ENCODE measurements at places on chromosomes 3 and 15.

GRCh38 chr3:183529185-183529584 is 26.3 kb downstream of the KLHL6 start:
- no peak for DNase-seq

DNA sequence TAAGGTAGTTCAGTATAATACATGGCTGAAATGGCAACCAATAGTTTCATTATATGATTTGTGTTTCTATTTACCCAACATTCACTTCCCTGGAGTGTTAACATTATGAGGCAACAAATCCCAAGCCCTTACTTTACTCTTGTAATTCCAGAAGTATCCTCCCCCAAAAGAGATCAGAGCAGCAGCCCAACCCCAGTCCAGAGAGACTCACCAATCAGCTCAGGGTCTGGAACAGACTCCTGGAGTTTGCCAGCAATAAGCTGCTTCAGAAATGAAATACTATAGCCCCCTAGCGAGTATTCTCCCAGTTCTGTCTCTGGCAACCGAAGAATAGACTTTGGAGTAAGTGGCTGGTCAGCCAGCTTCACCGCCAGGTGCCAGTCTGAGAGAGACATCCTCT is 2.5 kb downstream of the UBL7 start:
- DNase-seq: no peak

GRCh38 chr15:81633889-81634288 is 259.9 kb upstream of the TMC3 start:
- DNase-seq: no peak

- no peak for DNase-seq
Observed at GRCh38 chr3:177681156-177681555, 483.9 kb upstream of the TBL1XR1 start.

DNA sequence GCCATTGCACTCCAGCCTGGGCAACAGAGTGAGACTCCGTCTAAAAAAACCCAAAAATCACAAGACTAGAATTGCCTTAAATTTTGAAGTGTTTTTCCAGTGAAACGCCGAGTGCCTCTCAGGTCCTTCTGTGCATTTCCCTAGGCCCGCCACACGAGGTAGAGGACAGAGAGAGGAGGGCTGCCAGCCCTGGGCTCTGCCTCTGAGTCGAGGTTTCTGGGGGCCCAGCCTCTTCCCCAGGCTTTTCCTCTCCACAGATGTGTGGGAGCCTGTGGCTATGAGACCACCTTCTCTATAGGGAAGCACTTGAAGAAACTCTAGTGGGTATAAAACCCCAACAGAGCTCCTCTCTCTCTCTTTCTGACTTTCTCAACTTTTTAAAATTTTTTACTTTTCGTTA is 10.9 kb upstream of the EHD4 start:
- DNase-seq: no peak

DNA sequence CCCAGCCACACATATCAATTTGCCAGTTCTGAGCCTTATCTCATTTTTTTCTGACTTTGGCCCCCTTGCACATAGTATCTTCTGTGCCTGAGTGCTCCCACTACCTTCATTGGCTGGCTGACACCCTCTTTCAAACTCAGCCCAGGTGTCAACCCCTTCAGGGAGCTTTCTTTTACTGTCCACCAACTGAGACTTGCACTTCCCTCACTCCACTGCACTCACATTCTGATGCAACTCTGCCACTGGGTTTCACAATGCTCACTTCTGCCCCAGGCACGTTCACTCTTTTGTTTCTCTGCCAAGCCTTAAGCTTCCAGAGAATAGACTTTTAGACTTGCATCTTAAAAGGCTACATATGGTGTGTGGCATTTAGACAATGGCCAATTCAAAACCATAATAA is 101.5 kb upstream of the CBLB start:
- no peak for DNase-seq

DNA sequence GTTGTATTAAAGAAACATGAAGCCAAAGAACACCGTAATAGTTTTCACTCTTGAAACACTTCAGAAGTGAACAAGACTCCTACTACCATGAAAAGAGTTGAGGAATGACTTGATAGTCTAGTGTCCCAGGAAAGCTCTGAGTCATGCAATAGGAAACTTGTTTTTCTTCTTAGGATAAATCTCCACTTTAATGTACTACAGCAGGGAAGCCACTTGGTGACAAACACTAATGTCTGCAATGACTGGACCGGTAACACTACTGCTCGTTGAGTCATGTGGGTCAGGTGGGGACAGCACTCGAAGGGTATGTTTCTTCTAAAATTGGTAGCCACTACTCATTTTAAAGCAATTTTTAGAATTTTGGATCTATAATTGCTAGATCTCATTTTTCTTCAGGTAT is 291.7 kb upstream of the CNTN3 start:
- DNase-seq: no peak

- DNase-seq: no peak
Observed at GRCh38 chr3:195900436-195901355, 7.7 kb downstream of the TNK2 start.

GRCh38 chr3:94115482-94115881 is 52.6 kb downstream of the NSUN3 start:
- DNase-seq: no peak

DNA sequence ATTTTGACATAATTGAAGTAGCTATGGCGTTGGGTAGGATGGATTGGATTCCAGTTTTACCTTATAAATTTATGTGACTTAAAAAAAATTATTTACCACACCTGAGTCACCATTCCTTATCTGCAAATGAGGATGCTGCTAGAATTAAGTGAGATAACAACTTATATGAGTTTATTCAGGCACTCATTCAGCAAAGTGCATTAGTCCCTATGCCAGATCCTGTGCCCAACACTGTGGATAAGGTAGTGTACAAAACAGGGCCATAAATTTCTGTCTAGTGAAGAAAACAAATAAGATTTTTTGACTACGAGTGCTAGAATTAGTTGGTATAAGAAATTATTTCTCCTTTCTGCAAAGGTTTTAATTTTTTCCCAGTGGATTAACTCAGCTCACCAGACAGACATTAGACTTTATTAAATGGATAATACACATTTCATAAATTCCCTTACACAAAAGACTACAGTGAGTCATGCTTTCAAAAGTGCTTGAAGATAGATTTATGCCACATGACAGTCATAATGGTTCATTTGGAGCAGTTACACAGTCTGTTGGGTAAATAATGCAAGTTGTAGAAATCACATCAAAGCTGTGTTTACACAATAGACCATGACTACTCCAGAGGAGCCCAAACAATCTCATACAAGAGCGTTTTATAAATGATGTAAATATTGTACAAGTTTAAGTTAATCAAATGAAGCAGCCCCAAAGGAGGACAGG is 129.9 kb upstream of the TGFBR2 start:
- no peak for DNase-seq

- DNase-seq: no peak
Observed at GRCh38 chr3:28069438-28069837, 172.0 kb upstream of the CMC1 start.

DNA sequence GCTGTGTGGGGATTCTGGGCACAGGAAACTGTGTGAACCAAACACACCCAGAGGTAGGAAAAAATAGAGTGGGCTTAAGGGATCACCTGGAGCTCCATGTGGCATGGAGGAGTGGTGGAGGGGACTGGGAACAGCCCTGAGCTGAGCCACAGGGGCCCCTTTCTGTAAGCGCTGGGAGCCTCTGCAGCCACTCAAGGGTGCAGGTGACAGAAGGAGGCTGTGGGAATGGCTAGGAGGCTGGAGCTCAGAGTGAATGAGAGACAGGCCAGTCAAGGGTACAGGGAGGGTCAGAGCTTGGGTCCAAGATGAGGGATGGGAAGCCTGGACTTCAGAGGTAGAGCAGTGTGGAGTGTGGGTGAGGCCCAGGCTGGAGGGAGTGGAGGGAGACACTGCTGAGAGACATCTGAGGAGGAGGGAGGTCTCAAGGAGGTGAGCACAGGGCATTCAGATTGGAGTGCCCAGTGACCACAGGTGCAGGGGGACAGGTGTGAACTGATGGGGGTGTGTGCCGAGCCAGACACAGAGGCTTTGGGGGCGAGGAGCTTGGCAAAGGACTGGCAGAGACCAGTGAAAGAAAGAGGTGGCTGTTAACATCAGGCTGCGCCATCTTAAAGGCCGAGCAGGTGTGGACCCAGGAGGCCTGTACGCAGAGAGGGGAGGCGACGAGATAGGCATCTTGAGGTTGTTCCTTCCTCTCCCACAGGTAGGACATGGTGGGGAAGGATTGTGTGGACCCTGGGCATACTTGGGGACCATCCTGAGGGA is 56.8 kb downstream of the FGD5 start:
- DNase-seq: no peak

DNA sequence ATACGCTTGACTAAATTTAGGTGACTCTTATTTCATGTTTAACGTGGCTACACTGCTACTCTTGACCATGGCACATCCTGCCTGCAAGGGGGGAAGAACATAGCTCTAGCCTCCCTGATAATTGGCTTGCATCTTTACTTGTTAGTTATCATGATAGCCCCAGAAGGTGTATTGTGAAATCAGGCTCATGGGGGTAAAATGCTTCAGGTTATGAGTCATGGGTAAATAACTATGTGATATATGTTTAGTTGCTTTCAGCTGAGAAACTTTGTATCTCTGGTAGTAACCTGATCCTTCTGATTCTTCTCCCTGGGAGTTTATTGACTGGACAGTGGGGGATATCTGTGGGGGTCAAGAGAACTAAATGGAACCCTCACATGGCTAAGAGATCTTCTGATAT is 660.8 kb upstream of the UBE2E2 start:
- no peak for DNase-seq

DNA sequence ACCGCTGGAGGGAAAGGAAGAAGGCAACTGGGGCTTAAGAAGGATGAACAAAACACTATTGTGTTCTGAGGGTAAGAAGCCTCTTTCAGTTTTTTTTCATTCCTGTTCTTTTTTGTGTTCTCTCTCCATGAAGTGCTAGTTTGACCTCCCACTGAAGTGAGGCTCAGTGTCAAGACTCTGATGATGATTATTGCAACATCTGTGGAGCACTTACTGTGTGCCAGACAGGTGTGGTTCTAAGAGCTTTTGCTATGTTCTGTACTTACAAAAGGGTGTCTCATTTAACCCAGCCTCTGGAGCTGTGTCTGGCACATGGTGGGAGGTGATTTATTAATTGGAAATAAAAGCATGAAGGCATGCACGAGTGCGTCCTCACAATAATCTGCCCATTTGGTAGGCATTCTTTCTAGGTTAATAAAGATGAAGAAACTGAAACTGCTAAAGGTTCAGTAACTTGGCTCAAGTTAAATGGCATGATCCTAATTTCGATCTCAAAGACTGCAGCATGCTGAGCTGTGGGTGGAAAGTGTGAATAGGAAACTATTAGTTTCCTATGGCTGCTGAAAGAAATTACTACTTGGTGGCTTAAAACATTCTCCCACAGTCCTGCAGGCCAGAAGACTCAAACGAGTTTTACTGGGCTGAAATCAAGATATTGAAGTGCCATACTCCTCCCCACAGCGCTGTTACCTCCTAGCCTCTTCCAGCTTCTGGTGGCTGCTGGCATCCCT is 38.5 kb upstream of the VEPH1 start:
- DNase-seq: no peak

GRCh38 chr15:77094397-77095030 is 23.6 kb upstream of the TSPAN3 start:
- DNase-seq: no peak

- no peak for DNase-seq
Observed at GRCh38 chr3:56121716-56122115, 346.6 kb downstream of the ERC2 start.

- no peak for DNase-seq
Observed at GRCh38 chr15:29216955-29217354, 52.7 kb downstream of the NSMCE3 start.

DNA sequence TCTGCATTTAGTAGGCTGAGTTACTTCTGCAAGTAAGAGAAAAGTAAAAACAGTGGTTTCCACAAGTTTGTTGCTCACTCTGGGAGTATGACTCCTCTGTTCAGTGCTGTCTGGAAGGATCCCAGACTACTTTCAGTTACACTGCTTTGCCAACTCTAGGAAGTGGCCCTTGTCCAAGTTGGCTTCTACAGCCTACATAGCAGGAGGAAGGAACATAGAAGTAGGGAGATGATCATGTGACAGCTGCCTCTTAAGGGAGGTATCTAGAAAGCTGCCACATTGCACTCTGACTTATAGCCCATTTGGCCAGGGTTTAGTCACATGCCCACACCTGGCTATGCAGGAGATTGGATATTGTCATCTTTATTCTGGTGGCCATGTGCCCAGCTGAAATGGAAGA is 298.1 kb downstream of the NSUN3 start:
- DNase-seq: no peak

GRCh38 chr3:182605882-182606611 is 187.3 kb upstream of the ATP11B start:
- no peak for DNase-seq

- no peak for DNase-seq
Observed at GRCh38 chr3:15656342-15656741, 54.8 kb downstream of the BTD start.

GRCh38 chr3:101890716-101891115 is 41.4 kb downstream of the NFKBIZ start:
- DNase-seq: no peak

DNA sequence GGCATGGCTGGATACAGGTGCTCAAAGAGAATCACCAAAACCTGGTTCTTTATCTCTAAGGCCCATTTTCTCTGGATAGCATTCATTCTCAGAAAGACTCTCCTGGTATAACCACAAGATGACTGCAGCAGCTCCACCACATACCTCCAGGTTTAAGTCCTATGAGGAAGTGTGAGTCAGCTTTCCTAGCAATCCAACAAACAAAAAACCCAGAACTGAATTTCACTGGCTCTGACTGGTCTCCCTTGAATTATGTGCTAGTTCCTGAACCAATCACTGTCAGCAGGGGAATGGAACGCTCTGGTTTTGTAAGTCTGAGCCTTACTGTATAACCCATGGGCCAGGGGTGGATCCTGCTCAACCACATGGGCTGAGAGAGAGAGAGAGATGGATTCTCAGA is 27.2 kb downstream of the MRPL46 start:
- DNase-seq: no peak

DNA sequence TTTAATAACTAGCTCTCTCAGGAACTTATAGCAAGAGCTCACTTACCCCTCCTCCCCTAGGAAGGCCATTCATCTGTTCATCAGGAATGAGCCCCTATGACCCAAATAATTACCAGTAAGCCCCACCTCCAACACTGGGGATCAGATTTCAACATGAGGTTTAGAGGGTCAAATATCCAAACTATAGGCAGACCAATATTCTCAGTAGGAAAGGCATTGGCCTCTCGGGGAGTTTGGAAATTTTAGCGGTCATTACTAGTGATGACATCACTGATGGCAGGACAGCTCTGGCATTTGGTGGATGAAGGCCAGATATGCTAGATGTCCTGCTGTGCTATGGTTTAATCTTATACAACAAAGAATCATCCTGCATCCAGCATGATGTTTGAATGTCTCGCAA is 15.2 kb upstream of the CD47 start:
- DNase-seq: no peak

GRCh38 chr3:13217736-13218540 is 144.7 kb upstream of the IQSEC1 start:
- no peak for DNase-seq

DNA sequence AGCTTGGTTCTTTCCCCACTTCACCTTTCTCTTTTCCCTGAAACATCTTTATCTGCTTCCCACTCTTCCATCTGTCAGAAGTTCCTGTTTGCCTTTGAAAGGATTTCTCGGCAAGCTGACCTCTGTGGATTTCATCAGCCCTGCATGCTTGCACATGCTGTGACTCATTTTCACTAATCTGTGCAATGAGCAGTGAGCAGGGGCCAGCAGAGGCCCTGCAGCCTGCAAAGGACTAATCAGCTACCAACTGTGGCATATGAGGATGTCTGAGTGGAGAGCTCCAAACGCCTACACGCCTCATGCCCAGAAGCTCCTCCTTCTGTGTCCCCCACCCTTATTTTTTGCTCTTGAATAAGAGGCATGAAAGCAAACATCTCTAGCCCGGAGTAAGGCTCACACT is 333.0 kb upstream of the SEMA6D start:
- DNase-seq: no peak

- no peak for DNase-seq
Observed at GRCh38 chr3:87287011-87287410, 10.6 kb upstream of the POU1F1 start.
